ENCODE measurements at places on chromosomes 16 and 17.

DNA sequence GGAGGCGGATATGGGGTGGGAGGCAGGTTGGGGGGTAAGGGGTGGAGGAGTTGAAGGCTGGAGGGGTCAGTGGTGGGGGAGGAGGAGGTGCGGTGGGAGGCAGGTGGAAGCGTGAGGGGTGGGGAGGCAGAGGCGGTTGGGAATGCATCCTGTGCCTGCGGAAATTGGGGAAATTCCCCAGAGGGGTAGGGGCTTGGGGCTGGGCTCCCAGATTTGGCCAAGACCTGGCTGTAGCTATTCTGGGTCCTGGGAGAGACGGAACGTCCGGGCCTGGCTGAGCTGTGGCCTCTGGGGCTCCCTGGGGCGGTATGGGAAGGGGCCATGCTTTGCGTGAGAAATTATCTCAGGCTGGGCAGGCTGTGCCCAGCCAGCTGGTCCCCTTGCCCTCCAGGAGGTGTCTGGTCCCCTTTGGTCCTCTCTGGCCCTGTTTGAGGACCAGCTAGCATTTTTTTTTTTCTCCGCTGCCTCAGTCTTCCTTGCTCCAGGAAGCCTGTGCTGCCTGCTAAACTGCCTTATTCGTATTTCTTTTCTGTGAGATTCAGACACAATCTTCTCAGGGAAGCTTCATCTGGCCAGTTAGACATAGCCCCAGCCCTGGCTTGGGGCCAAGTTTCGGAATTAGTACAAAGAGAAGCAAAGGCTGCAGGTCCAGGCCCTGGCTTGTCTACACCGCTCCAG, 7.3 kb upstream of the TRPV2 start:
- no peak for DNase-seq

DNA sequence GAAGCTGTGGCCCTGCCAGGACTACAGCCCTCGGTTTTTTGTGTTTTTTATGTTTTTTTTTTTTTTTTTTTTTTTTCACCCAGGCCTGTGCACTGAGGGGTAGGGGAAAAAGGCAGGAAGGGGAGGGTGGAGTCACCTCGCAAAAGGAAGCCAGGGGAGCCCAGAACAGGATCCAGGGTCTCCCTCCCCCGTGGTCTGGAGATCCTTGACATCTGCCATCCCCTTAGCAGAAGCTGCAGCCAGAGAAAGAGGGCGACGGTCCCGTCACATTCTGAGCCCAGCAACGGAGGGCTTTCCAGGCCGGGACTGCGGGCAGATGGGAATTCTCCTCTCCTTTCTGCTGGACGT, 29.1 kb upstream of the PHOSPHO1 start:
- no peak for DNase-seq

DNA sequence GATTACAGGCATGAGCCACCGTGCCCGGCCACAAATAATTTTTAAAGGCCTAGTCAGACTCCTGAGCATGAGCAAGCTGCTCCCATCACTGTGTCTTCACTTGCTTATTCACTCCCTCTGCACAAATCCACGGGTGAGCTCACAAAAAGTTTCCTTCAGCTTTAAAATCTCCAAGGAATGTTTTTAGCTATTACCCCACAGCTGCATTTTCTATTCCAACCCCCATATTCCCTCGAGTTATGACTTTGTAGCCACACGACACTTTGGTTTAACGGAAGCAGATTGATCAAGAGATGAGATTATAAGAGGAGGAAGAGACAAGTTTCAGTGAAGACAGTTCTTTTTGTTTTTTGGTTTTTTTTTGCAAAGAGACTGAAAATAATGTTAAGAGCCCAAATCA, 49.1 kb upstream of the SLC25A19 start:
- DNase-seq: no peak

DNA sequence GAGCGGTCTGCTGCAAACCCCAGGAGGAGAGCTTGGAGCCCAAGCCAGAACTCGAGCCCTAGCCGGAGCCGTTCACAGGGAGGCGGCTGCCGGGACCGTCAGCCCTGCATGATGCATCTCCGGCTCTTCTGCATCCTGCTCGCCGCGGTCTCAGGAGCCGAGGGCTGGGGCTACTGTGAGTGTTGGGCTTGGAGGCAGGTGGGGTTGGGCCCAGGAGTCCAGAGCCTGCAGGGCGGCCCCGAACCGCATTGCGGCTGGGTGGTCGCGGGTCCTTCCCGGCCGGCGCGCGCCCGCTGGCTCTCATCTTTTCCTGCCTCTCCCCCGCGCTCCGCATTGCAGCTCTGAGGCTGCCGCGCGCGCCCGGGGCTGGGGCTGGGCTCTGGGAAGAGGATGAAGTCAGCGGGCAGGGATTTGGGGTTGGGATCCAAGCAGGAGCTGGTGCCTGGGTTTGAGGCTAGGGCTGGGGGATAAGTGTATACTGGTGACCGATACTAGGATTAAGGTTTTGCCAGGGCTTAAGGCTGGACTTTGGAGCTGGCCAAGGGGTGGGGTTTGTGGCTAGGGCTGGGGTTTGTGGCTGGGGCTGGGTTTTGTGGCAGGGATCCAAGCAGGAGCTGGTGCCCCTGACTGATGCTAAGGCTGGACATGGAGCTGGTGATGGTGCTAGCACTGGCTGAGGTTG, 532 bp downstream of the CNTNAP1 start:
- no peak for DNase-seq

DNA sequence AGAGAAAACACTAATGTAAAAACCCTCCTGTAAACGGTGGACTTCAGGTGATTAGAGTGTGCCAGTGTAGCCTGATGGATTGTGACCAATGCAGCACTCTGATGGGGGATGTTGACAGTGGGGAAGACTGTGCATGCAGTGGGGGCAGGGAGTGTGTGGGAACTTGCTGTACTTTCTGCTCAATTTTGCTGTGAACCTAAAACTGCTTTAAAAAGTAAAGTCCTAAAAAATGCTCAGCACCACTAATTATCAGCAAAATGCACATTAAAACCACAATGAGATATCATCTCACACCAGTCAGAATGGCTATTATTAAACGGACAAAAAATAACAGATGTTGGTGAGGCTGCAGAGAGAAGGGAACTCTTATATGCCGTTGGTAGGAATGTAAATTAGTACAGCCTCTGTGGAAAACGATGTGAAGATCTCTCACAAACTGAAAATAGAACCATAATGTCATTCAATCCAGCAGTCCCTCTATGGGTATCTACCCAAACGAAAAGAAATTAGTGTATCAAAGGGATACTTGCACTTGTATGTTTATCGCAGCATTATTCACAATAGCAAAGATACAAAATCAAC, 9.7 kb upstream of the ULK2 start:
- no peak for DNase-seq
